Large intestine (tissue), 12 donors: ENCODE measurements at places on chromosomes 16 and 17.

DNA sequence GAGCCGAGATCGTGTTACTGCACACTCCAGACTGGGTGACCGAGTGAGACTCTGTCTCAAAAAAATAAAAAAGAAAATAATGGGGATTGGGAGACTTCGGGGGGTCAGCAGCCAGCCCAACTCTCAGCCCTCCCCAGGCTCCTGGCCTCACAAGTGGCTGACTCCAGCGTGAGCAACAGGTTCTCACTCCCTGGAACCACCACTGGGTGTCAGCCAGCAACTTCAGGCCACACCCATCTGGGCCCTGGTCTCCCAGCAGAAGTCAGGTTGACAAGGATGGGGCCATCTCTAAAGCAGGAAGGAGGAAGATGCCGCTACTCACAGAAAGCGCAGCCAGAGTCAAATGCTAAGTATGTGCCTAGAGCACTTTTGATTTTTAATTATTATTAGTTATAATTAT is 139.4 kb downstream of the C16orf78 start:
- no peak for DNase-seq

DNA sequence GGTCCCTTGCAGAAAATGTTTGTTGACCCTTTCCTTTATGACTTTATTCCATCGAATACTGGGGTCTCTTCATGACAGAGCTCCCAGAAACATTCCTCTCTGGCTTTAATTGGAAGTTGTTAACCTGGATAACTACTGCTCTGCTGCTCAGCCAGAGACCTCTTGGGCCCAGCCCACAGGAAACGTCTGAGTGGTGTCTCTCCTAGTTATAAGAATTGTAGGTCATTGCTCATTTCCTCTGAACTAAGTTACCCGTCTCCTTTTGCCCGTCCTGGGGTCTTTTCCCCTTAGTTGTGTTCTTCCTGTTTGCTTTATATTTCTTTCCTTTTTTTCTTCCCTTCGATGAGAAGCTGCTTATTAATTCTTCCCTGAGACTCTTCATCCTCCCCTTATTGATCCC is 9.0 kb downstream of the MAP2K6 start:
- DNase-seq, result no peak

GRCh38 chr16:2584729-2585650 is 47.2 kb downstream of the PDPK1 start:
- no peak for DNase-seq

DNA sequence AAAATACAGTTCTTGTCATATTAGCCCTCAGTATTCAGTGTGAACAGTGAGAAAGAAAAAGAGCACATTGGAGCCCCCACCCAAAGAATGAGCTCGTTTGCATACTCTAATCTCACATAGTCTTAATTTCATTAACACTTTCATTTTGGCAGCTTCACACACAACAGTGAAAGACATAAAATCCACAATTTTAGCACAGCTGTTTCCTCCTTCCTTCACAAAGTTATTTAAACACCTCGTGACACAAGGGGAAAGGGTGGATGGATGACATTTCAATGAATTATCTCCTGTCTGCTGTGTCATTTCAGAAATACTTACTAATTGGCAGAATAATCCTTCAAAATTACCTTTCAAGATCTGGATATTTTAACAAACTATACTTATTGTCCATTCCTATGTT is 299.3 kb downstream of the KCNJ2 start:
- DNase-seq, result no peak

DNA sequence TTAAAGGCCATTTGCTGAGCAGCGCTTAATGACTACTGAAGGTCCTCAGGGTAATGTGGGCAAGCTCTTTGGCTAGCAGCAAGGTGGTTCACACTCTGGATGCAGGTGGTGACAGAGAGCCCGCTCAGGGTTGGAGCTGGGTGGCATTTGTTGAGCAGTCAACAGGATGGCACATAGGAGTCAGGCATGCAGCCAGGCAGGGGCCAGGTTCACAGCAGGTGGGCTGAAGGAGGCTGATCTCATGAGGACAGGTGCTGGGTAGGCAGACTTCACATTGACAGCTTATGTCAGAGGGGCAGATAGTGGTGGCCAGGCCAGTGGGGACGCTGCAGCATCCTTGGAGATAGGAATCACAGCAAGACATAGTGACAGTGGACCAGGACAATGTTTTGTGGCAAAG is 4.5 kb downstream of the KRTAP3-1 start:
- no peak for DNase-seq

DNA sequence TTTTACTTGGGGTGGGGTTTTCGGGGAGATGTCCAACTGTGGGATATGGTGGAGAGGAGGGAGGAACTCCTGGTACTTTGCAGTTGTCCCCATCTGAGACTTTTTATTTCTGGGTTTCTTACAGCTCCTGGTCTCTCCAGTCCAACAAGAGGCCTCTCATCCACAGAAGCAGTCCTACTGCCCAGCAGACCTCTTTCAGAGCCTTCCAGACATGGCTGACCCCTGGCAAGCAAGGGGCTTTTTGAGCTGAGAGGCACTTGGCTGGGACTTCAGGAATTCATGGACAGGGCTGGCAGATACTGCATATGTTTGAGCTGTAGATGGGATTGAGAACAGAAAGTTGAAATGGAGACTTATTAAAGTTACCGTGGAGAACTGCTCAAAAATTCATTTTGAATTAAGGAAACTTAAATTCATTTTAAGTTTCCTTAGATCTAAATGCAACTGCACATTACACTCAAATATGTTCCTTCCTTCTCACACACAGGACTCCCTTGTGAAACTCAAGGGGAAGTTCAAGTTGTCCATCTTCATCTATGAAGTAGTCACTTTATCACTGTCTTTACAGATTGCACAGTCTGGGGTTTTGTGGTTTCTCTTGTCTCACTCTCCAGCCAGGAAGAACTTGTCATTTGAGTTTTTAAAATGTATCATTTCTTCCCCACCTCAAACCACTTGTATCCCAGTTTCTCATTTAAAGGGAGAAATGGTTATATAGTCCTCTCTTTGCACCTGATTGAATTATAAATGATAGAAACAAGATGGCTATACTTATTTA is 1.1 kb downstream of the LASP1NB start:
- DNase-seq, result no peak

DNA sequence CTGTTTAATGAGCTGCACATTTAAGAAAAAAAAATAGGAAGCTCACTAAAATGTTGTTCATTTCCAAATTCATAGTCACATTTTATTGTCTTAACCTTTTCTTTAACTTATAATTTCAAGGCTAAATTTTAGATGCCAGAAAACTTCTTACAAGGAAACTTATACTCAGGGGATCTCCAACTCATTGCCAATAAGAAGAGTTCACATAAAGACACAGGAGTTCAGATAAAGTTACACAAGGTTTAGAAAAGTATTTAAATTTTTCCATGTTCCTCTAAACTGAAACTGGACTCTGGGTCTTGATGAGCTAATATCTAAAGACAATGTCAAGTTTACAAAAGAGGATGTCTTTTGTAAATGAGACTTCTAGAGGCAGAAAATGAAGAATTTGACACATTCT is 190.7 kb upstream of the KCNJ16 start:
- DNase-seq, result no peak

DNA sequence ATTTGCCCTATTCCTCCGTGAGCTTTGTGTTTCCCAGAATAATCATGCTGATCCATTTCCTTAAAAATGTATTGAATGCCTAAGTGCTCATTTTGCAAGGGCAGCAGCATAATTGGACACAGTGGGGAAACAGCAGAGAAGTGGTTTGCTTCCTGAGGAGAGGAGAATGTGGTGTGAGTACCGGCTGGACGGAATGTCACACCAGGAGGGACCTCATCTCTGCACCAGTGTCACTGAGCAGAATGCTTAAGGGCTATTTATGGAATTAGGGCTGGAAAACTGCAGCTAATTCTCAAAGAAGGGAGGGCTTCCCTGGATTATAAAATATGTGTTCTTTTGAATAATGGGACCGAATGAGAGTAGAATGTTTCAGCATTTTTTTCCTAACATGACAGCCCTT is 1100.6 kb upstream of the RBFOX1 start:
- DNase-seq, result no peak

- DNase-seq, result no peak
Observed at GRCh38 chr17:71522383-71522782, 598.4 kb upstream of the SOX9 start.

GRCh38 chr16:76955629-76956028 is 235.4 kb upstream of the MON1B start:
- no peak for DNase-seq

- no peak for DNase-seq
Observed at GRCh38 chr17:20262226-20263114, 204.9 kb downstream of the LGALS9B start.

- DNase-seq, result no peak
Observed at GRCh38 chr16:21253470-21253869, 20.0 kb downstream of the ANKS4B start.

DNA sequence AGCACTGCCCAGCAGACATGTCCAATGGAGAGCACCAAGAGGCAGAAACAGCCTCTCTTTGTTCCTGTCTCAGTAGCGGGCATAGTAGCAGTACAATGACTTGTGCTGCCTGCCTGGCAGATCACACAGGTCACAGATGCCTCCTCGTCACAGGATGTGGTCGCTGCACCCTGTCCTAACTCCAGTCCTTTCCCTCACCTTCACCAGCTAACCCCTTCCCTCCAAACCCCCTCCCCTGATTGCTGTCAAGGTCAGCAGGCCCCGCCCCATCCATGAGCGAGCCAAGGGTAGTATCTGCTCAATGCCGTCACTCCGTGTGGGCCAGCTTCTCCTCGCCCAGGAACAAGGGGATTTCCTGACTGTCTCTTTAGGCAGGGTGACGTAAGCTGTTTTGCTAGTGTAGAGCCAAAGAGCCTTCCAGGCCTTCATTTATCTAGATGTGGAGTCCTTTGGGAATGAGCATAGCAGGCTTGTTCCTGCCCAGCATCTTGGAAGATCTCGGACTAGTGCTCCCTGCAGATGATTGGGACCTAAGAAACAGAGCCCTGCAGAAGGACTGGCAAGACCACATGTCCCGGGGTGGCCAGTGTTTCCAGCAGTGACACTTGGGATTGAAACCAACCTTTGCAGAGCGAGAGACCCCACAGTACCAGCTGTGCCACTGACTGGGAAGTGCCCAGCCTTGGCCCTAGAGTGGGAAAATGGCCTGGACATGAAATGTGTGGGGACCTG is 75.9 kb upstream of the TNRC6C start:
- peak; percentile 54 for DNase-seq

GRCh38 chr17:50311483-50311882 is 34.4 kb upstream of the XYLT2 start:
- DNase-seq, result no peak

DNA sequence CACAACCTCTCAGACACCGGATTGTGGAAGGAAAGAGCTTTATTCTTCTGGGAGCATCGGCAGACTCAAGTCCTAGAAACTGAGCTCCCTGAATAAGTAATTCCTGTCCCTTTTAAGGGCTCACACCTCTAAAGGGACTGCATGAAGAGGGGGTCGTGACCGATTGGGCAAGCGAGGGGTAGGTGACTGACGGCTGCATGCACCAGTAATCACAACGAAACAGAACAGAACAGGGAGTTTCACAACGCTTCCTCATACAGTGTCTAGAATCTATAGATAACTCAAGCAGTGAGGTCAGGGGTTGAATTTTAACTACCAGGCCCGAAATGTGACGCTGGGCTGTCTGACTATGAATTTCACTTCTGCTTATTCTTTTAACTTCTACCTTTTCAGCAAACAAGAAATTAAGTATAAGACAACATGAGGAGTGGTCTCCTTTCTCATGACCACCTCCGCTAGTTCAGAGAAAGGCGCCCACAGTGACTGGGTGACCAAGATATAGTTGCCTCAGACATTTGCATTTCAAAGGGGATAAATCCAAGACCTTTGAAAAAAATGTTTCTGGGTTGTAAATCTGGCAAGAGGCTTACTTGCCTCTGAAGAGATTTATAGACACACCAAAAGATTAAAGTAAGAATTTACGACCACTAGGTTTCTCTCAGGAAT is 88.4 kb upstream of the ATF7IP2 start:
- DNase-seq, result peak; percentile 53

DNA sequence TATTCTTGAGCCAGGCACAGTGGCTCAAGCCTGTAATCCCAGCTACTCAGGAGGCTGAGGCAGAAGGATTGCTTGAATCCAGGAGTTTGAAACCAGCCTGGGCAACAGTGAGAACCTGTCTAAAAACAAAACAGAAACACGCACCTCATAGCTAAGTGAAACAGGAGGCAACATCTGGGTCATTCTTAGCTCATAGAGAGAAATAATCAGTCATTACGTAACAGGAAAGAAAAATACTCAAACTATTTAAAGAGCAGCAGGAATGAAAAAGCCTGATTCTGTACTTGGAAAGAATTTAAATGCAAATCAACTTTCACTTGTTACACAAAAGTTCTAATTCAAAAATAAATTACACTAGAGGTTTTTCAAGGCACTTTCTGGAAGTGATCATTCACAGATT is 17.2 kb downstream of the CHCT1 start:
- DNase-seq, result no peak

GRCh38 chr16:79600638-79601091 is at the start of gene MAF:
Gene MAF (minus strand): TSS chr16:79600737. CDS start chr16:79599902, 835 bp downstream.
- DNase-seq, result peak; percentile 97

DNA sequence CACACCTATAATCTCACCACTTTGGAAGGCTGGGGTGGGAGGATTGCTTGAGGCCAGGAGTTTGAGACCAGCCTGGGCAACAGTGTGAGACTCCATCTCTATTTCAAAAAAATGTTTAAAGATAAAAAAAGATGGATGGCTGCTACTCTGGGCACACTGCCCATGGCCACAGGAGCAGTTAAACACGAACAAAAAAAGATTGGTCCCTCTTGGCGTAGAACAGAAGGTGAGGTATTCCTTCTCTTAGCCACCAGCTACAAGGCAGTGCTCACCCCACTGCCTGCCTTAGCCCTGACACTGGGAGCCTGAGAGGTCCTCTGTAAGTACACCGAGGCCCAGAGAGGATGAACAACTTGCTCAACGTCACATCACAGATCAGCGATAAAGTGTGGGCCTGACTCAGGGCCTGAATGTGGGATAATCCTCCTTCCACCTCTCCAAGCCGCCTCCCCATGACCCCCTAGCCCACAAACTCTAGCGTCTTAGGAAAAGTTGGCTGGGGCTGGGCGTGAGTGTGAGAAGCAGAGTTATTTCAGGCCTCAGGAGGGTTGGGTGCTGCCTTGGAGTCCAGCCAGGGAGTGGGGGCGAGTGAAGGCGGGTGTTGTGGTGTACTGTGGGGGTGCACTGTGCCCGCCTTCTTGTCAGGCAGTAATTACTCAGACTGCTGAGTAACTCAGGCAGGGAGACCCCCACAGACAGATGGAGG is 2.3 kb upstream of the DPH1 start:
- DNase-seq, result no peak
